ENCODE measurements at places on chromosomes 6 and 20.

DNA sequence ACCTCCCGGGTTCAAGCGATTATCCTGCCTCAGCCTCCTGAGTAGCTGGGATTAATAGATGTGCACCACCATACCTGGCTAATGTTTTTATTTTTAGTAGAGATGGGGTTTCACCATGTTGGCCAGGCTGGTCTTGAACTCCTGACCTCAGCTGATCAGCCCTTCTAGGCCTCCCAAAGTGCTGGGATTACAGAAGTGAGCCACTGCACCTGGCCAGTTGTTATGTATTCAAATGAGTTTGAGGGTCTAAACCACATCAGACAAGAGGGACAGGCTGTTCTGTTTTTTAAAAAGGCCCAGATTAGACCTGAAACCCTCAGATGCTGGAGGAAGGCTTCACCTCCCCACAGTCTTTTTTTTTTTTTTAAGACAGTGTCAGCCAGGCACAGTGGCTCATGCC, 4.1 kb upstream of the SPAG4 start:
- DNase-seq, result no peak

- DNase-seq, result no peak
Observed at GRCh38 chr6:115573861-115574260, 486.8 kb downstream of the FRK start.

DNA sequence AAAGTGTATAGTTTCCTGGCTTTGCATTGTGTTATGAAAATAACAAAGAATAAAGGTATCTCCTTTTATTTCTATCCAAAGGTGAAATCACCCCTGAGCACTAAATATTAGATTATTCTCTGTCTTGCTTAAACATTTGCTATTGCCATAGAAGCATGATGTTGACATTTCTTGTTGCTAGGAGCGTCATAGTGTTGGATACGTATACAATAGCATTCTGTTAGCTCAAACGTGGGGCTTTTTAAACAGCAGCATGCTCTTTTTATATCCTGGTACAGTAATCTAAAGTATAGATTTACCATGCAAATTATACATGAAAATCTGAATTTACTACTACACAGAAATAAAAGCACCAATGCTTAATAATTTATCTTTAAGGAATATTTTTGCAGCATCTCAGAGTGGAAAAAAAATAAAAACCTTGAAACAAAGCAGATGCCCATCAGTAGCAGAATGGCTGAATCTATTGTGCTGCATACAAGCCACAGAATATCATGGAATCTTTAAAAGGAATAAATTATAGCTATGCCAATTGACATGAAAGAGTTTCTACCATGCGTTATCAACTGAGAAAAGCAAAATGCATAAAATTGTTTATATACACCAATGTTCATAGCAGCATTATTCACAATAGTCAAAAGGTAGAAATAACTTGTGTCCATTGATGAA, 9.6 kb upstream of the HSF2 start:
- no peak for DNase-seq

GRCh38 chr20:4476903-4477500, 244.7 kb upstream of the PRND start:
- DNase-seq, result no peak

Data from T-helper 17 cell (primary cell).